ENCODE measurements at places on chromosomes 2 and 18. TPM values are rescaled to one million over a fixed set of nuclear protein-coding genes. Genes with fewer than 3 reads are reported as not detected.

The GRHL1 gene
- total RNA-seq: 5.4 TPM

The ZSWIM2 gene
- total RNA-seq: not detected

The DPYSL5 gene
- total RNA-seq: 2.1 TPM

The DIPK1C gene
- 1.2 TPM for total RNA-seq

The GATA6 gene
- 14.0 TPM for total RNA-seq

The CHRNG gene
- total RNA-seq: 9.5 TPM

The SKA1 gene
- 3.3 TPM for total RNA-seq

The CRYGC gene
- total RNA-seq: not detected

The IL1R1 gene
- 18.5 TPM for total RNA-seq

The AP1S3 gene
- total RNA-seq: 21.9 TPM

The CYBRD1 gene
- total RNA-seq: 57.5 TPM

The ACADL gene
- 16.1 TPM for total RNA-seq

The XIRP2 gene
- 16.2 TPM for total RNA-seq

The TTR gene
- 0.35 TPM for total RNA-seq

The LDLRAD4 gene
- 43.7 TPM for total RNA-seq

The UGT1A3 gene
- not detected for total RNA-seq

The WIPF1 gene
- total RNA-seq: 26.4 TPM

The ABCG8 gene
- total RNA-seq: 1.4 TPM
